ENCODE measurements at places on chromosomes 2 and 18.

- no peak for DNase-seq
Observed at GRCh38 chr18:74407888-74408287, 49.2 kb downstream of the DIPK1C start.

GRCh38 chr2:241844831-241845578 is 13.7 kb downstream of the PDCD1 start:
- DNase-seq = no peak

DNA sequence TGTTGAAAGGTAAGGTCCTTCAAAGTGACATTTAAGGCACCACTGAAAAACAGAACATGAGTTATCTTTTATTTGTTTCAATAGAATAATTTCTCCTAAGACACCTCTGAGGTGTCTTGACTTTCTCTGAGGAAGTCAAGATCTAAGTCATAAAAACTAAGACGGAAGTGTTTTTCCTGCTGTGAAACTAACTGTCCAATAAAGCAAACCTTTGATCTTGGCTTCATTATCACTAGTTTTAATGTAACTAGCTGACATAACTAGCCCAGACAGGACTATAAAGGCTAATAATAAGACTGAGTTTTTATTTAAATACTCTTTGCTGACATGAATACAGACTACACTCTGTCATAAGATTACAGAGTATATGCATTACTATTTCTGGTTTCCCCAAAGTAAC is 36.6 kb downstream of the INO80D start:
- DNase-seq = no peak

- DNase-seq = no peak
Observed at GRCh38 chr18:33022370-33022769, 249.5 kb upstream of the KLHL14 start.

- DNase-seq = no peak
Observed at GRCh38 chr2:24886691-24887304, 33.2 kb downstream of the ADCY3 start.

DNA sequence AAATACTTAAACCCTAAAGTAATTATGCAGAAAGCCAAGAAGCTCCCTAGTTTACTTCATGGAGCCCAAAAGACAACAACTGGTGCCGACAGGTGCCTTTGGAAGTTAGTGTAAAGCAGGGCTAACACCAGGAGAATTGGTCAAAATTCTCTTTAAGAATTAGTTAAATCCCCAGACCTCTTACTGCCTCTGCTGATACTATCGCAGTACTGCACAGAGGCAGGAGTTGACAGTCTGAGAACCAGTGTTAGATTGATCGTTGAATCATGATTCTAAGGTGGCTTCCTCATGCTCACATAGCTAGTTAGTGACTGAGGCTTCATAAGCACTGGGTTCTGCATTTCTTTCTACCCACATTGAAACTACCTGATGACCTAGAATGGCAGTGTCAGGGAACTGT is 445.0 kb downstream of the XIRP2 start:
- DNase-seq = no peak

GRCh38 chr2:158772306-158773078 is 22.6 kb upstream of the DAPL1 start:
- no peak for DNase-seq

DNA sequence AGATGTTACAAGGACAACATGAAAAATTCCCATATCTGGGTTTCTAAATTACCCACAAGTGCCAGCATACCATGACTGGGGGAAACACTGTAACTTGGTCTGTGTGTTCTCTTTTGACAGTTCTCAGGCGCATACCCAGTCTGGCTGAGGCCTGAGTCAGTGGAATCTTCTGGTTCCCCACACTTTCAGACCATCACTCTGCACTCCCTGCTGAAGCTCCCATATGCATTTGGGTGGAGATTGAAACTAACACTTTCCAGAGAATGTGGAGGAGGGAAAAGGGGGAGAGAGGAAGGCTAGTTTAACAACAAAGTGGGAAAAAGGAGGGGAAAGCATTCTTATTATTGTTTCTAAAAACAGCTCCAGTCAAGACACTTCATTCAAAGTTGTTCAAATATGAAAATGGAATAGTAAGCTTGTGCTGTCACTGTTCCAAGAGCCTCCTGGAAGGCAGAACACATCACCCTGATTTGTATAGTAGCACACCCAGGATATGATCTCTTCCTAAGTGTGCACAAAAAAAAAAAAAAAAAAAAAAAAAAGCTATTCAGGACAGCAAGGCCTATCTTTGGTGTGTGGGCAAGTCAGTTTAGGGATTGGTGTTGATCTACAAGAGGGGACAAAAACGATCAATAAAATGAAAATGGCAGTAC is 48.1 kb upstream of the CTIF start:
- no peak for DNase-seq

DNA sequence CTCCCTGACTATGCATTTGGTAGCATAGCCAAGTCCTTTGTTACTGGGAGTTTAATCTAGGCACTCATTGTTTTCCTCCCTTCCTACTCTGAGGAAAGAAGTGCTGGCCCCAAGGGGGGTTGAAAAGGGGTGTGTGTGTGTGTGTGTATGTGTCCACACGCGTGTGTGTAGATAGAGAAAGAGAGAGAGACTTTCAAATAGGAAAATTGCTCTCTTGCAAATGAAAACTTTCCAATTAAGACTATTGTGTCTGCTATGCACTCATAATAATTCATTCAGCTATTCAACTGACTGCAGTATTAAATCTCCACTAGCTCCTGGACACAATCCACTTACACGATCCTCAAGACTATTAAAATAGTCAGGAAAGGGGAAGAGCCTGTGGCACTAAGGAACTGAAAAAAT is 92.9 kb upstream of the CSRNP3 start:
- no peak for DNase-seq

DNA sequence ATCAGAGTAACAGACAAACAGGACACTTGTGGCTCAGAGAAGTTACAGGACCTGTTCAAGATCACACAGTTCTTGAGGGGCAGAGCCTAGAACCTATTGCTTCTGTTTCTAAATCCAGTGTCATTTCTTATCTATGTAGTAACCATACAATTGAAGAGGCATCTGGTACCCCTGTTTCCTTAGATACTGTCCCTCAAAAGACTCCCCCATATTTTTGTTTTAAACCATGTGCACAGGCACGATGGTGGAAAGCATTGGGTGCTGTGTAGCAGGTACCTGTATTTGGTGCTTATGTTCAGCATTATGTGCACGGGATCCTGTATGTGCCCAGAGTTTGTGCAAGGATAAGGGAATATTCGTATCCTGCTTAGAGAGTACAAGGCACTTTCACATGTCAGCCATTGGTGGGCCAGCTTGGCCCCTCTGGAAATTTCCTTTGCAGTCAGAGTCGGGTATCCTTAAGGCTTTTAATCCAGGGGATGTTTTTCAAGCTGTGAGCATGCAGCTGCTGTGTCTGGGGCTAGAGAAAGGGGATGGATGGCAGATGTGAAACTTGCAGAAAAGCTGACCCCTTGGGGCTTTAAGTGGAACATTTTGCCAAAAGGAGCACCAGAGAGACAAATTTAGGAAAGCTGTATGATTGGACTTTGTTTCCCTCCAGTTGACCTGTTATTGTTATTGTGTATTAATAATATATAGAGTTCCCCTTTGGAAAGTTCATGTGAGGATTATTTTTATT is 2.1 kb downstream of the LBH start:
- no peak for DNase-seq

DNA sequence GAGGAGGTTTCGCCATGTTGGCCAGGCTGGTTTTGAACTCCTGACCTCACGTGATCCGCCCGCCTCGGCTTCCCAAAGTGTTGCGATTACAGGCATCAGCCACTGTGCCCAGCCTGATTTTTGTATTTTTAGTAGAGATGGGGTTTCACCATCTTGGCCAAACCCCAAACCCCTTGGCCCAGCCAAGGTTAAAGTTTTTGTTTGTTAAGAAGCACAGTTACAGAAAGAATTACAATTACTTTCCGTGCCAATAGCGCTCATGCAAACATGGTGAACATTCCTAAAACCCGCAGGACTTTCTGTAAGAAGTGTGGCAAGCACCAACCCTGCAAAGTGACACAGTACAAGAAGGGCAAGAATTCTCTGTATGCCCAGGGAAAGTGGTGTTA is 26.1 kb downstream of the ITSN2 start:
- no peak for DNase-seq

DNA sequence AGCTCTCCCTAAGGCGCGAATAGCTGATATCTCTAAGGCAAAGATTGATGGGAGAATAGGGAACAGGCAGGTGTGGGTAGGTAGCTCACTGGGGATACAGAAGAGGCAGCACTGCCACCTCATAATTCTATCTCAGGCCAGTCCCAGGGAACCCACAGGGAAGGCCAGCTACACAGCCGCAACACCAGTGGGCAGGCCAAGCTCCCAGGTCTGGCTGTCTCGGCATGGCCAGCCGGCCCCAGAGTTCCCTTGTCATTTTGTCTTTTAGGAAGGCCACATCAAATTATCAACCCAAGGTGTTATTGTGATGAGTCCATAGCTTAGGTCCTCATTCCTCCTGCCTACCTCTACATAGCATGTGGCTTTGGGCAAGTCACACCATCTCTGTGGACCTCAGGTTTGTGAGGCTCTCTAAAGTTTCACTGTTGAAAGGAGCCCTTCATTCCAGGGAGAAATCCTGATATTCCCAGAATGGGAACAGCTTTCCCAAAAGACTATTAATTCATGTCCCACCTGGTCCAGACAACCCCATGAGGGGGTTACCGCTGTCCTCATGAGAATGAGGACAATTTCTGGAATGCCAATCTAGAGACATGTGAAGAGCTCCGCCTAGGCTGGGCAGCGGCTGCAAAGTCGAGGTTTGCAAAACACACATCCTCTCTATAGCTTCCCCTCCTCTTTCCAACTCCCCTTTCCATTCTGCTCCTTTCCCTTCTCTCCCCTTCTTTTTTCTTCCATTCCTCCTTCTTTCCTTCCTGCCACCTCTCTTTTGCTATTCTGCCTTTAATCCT is 287.1 kb upstream of the ID2 start:
- DNase-seq = no peak

DNA sequence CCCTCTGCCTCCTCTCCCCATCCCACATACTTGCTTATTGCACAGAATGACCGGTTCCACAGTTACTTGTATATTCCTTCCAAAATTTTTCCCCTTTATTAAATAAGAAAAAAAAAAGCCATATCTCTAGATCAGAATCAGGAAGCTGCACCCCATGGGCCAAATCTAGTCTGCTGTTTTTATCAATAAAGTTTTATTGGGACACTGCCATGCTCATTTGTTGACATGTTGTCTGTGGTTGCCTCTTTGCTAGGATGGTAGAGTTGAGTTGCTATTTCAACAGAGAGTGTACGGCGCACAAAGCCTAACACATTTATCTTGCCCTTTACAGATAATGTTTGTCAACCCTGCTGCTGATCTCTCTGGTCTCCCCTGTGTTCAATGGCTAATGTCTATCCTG is 15.8 kb upstream of the PIEZO2 start:
- DNase-seq = no peak

DNA sequence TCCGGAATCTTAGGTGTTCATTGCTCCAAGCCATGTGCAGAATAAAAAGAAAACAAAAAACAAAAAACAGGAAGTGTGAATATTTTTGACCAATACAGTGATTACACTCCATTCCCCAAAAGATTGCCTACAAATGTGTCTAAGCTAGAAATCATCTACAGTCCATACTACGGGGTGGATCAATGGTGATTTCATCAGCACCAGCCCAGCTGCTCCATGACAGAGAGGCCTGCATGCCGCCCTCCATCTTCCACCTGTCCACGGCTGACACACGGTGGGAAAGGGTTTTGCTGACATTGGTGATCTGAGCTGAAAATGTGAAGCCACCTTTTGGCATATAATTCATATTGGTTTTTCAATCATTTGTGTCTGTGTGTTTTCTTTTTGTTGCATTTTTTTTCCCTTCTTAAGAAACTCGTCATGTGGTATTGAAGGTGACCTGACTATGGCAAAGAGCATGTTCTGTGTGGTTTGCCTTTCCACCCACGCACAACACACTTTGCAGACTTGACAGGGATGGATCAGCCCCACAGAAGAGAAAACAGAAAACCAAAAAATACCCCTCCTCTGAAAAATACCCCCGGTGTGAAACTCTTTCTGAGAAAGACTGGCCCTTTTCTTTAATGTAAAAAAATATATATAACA is 533.1 kb downstream of the RNF144A start:
- DNase-seq = peak; percentile 61

DNA sequence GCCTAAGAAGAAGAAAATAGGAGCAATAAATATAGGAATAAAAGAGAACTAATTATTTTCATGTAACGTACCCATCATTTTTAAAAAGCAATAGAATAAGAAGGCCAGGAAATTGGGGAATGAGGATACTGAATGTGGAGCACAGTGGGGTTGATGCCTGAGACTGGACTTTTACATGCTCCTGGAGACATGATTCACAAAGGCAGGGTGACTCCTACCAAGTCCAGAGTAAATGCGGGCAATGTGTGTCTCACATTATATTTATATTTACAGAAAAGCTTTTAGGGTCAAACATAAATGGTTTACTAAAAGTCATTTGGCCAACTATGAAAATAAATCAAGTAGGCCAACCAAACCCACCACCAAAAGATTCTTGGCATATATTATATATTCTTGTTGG is 87.9 kb upstream of the COL5A2 start:
- DNase-seq = no peak

GRCh38 chr18:5158587-5158986 is 38.5 kb downstream of the AKAIN1 start:
- DNase-seq = no peak

- DNase-seq = no peak
Observed at GRCh38 chr18:69790649-69791048, 157.0 kb downstream of the CD226 start.

- DNase-seq = no peak
Observed at GRCh38 chr2:157747695-157748370, 119.2 kb upstream of the ACVR1C start.

GRCh38 chr18:38526922-38527321 is 961.3 kb upstream of the CELF4 start:
- DNase-seq = no peak

GRCh38 chr2:180291552-180292421 is 284.7 kb upstream of the CWC22 start:
- DNase-seq = no peak

DNA sequence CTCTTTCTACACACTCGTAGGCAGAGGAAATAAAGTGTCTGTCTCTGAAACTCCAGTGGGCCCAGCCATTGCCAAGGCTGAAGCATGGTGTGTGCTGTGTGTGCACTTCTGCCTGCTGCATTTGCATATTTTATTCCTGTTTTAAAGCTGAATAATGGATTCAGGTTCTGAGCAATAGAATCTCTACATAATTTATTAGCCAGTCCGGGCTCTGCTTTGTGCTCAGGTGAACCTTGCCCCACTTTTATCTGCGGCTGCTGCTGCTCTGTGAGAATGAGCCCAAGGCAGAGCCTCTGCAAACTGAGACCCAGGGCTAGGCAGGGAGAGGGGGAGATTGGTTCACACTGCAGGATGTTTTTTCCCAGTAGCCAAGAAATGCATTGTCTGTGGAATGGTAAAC is 64.6 kb upstream of the SH3BP4 start:
- no peak for DNase-seq

GRCh38 chr2:105652014-105652796 is 92.5 kb upstream of the NCK2 start:
- DNase-seq = no peak

DNA sequence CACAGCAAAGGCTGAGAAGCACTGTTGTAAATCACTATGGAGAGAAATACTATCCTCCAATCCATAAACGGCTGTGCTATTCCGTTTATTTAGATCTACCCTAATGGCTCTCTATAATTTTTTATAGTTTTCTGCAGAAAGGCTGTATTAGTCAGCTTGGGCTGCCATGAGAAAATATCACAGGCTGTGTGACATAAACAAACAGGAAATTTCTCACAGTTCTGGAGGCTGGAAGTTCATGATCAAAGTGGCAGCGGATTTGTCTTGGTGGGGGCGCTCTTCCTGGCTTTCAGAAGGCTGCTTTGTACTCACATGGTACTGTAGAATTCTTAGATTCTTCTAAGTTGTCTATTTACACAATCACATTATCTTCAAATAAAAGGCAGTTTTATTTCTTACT is 44.1 kb downstream of the C1D start:
- DNase-seq = no peak
